ENCODE measurements at places on chromosomes 13 and 19. TPM values are rescaled to one million over a fixed set of nuclear protein-coding genes. Genes with fewer than 3 reads are reported as not detected.

CACTIN gene
- 28.4 TPM for total RNA-seq

GRCh38 chr13:113432506-113433270 is 20.6 kb downstream of the ADPRHL1 start:
- peak overlapping the region; percentile 46 for H3K27ac ChIP-seq
- H3K27me3 ChIP-seq = no peaks in the 10 kb centered on the region

DNA sequence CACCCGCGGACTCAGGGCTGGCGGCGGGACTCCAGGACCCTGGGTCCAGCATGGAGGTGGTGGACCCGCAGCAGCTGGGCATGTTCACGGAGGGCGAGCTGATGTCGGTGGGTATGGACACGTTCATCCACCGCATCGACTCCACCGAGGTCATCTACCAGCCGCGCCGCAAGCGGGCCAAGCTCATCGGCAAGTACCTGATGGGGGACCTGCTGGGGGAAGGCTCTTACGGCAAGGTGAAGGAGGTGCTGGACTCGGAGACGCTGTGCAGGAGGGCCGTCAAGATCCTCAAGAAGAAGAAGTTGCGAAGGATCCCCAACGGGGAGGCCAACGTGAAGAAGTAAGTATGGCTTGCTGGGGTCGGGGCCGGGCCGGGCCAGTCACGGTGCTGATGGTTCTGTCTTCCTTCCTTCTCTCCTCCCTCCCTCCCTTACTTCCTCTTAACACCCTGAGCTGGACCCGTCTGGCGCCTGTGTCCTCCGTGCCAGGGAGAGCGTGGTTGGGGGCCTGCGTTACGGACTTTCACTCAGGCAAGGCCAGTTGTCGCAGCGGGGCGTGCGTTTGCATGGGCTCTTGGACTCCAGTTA is 1.4 kb downstream of the STK11 start:
- no peaks in the 10 kb centered on the region for H3K36me3 ChIP-seq
- no peaks in the 10 kb centered on the region for H3K27me3 ChIP-seq
- H3K4me3 ChIP-seq = peak overlapping the region; percentile 83
- peaks cover 49% of the 10 kb centered on the region for H3K4me1 ChIP-seq

DNA sequence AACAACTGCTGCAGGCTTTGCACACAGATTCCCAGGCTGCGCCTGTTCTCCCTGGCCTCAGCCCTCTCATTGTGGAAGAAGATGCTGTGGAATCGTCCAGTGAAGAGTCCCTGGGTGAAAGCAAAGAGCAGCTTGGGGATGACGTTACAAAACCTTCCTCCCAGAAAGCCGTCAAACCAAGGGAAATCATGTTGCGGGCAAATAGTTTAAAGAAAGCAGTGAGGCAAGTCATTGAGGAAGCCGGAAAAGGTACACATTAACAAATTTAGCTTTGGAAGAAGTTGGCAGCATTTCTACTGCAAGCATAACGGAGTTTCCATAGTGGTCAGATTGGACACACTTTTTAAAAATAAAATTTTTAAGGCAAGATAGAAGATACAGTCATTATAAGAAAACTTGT is 82.9 kb upstream of the AKAP11 start:
- no peak for DNase-seq
- no peak overlapping the region for H3K4me3 ChIP-seq
- H3K27ac ChIP-seq = no peak overlapping the region
- H3K4me1 ChIP-seq = no peaks in the 10 kb centered on the region
- H3K27me3 ChIP-seq = no peaks in the 10 kb centered on the region

GRCh38 chr13:107079423-107080049 is 511.6 kb upstream of the ARGLU1 start:
- H3K4me3 ChIP-seq = no peak overlapping the region
- no peaks in the 10 kb centered on the region for H3K4me1 ChIP-seq
- no peak for DNase-seq
- no peaks in the 10 kb centered on the region for H3K36me3 ChIP-seq
- H3K27me3 ChIP-seq = no peaks in the 10 kb centered on the region
